Cortex of kidney (tissue), 1 donor: ENCODE measurements at places on chromosomes 1 and 21.

GRCh38 chr1:58143972-58144697, 402.4 kb downstream of the OMA1 start:
- DNase-seq = no peak

DNA sequence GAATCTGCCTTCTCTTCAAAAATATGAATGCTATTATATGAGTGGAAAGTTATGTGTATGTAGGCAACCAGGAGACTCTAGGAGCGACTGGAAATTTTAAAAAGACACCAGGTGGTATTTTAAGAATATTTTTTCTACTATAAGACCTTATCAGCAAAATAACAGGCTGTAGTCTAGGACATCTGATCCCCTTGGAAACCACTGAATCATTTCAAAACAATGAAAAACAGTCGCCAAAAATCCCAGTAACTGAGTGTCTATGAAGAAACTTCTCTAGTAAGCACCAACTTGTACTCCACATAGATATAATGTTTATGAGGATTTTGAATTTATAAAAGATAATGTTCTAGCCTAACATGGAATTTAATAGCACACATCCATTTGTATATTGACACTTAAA, 358.5 kb downstream of the GPATCH2 start:
- DNase-seq = no peak

GRCh38 chr1:41810446-41810845, 108.3 kb downstream of the HIVEP3 start:
- no peak for DNase-seq

DNA sequence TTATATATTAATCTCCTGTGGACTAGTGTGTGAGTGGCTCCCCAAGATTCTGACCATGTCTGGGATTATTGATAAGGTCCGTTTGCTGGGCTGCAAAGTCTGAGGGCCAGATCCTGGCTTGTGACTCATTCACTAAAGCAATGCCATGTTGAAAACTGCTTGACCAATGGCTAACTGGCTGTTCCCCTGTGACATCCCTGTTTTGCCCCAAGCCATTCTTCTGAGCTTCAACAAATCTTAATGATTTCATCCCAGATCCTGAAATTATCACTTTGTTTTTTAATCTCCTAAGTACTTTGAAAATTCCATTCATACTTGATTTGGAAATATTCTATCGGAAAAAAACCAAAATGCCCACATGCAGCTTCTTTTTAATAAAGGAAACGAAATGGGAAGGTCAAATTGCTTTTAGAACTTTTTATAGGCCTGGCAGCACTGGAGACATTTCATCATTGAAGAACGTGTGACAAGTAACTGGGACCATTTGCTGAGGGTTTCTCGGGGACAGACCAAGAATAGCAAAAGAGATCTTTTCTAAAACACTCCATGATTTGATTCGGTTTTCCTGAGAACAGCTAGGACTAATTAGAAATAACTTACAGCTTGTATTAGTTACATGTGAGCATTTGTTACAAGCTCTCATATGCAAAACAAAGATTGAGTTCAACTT, 121.3 kb downstream of the TGFB2 start:
- DNase-seq = no peak

- no peak for DNase-seq
Observed at GRCh38 chr1:157292809-157293564, 154.8 kb upstream of the ETV3 start.

- DNase-seq = no peak
Observed at GRCh38 chr1:152328801-152329391, 3.9 kb upstream of the FLG start.
